Femur (tissue), 1 donor: ENCODE measurements at places on chromosomes 7 and 10.

DNA sequence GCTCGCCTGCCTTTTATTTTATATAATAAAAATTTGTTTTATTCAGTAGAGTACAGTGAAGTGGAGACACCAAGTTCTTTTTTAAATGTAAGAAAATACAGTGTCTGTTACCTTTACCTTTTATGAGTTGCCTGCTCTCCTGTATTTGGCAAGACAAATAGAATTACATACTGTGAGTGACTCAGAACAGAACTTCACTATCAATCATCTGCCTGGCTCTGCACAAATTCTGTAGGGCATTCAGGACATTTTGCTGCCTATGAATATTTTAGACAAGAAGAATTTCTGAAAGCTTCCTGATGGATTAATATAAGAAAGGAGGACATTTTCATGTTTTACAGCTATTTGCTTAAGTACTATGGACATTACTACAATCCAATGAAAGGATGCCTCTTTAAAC, 135.4 kb upstream of the PHF14 start:
- no peak for DNase-seq

DNA sequence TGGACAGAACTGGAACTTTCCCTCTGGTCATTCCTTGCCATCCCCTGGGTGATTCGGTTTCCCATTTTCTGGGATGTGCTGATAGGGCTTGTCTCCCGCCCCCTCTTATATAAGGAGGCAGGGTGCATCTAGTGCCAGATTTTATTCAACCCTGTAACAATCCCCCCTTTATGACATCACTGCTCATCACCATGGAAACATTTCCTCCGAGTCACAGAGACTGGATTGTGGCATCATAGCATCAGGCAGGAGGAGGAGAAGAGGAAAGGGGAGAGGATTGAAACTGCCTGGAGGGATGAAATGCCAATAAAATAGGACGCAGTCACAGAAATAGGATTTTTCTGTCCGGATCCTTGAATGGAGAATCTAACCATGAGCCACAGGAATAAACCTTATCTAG, 25.0 kb downstream of the SORCS3 start:
- DNase-seq = no peak

DNA sequence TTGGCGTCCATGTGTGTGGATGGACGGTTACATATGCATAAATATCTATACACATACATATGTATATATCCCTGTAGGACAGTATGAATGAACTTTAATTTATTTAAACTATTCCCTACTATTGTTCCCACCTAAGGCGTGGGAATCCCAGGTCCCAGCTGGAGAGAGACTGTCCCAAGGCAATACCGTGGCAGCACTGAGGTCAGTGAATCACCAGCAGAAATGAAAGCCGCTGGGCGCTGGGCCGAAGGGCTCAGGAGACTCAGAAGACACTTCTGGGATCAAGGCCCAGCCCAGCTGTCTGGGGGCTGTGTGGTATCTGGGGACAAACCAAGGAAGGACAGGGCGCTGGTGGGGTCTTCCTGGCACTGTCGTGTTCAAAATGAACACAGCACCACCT, 49.6 kb upstream of the MYL10 start:
- no peak for DNase-seq

GRCh38 chr7:151428378-151429236, 11.3 kb downstream of the CRYGN start:
- peak; percentile 58 for DNase-seq
